ENCODE measurements at places on chromosomes 5 and 9.

DNA sequence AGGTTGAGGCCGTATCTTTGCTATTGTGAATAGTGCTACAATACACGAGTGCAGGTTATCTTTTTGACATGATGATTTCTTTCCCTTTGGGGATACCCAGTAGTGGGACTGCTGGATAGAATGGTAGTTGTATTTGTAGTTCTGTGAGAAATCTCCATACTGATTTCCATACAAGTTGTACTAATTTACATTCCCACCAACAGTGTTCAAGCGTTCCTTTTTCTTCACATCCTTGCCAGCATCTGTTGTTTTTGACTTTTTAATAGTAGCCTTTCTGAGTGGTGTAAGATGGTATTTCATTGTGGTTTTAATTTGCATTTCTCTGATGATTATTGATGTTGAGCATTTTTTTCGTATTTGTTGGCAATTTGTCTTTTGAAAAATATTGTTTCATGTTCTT lies 41.4 kb downstream of the CNOT6 start:
- DNase-seq = no peak

DNA sequence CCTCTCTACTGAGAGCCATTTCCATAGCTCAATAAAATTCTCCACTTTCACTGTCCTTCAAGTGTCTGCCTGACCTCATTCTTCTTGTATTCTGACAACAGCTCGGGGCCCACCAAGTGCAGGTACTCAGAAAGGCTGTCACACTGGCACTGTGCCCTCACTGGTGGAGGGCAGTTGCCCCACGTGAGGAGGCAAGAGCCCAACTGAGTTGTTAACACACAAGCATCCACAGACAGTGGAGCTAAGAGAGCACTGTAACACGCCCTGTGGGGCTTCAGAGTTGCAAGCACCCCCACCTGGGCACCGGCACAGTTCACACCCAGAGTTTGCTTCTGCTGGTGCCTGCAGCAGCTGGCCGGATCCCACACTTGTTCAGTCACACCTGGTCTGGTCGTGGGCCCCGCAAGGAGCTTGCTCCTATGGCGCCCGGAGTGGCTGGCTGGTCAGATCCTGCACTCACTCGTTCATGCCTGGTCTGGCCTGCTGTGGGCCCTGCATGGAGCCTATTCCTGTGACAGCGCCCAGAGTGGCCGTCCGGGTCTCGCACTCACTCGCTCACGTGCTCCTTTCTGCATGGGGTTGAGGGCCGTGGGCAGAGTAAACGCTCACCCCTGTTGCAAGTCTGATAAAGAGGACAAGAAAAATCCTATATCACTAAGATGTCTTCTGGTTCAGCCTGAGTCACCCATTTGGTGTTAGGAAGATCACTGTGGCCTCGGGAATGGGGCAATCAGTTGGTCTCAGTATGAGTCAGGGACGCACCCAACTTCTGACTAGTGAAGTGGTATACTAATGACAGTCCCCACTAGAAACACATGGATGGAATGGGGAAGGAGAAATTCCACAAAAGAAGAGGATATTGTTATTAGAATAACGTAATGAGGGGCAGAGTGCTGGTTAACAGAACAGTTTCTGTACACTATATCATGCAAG lies 87.0 kb upstream of the CCNH start:
- DNase-seq = no peak

GRCh38 chr5:139149477-139150199 lies 48.5 kb downstream of the SIL1 start:
- no peak for DNase-seq

GRCh38 chr9:7976167-7976755 lies 176.7 kb upstream of the DMAC1 start:
- no peak for DNase-seq

DNA sequence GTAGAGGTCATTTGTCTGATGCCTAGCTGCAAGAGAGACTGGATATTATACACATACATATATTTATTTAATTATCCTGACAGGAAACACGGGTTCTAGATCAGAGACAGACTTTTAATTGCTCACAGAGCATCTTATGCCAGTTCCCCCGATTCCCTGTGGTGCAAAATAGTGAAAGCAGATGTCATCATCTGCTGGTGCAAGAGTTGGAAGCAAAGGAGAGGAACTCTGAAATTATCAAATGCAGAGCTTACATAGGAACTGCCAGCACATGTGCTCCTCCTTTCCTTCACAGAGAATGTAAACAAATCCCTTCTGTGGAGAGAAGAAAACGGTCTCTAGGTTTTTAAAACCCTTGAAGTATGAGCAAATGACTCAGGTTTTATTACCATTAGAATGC lies 69.3 kb downstream of the DTWD2 start:
- DNase-seq = no peak

DNA sequence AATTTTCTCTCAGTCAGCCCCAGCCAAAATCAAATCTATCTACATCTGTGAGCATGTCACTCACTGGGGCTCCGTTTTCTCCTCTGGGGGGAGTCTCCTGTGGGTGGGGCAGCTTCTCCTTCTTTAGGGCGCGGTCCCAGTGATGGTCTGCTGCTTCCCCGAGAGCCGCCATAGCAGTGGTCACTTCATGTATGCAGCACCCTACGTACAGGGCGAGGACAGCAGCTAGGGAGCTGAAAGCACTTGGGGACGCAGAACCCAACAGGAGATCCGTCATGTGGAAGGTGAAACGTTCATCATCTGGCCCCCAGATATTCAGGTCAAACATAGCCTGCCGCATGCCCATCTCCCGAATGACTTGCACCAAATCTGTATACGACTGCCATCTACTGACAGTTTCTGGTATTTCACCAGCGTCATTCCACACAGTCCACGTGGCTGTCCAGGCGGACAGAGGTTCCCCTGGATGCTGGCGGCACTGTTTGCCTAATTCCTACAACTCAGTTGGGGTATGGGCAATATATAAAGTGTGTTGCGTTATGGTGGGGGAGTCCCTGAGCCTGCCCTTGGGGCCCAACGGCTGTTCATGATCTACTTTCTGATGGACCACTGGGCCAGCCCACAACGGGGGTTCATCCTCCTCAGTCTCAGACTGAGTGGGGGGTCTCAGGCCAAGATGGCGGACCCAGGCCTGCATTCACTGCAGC lies 795.0 kb downstream of the EFNA5 start:
- DNase-seq = no peak

- DNase-seq = no peak
Observed at GRCh38 chr5:134127376-134127861, 12.9 kb downstream of the TCF7 start.

DNA sequence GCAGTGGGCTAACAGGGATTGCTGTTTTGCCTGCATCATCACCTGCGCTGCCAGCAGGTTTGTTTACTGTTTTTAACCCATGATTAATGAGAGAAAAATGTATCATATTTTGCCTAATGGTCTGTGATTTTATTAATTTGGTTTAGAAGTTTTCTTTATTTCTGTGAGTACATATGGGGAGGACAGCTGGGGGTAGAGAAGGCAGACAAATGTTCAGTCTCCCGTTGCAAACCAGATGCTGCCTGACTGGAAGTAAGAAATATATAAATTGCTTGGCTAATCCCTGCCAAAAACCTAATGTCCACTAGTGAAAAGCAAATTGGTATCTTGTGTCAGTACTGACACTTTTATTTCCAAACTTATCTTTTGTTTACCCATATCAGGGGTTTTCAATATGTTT lies 1766.1 kb upstream of the C9orf72 start:
- no peak for DNase-seq

GRCh38 chr9:121718501-121718900 lies 67.1 kb downstream of the DAB2IP start:
- no peak for DNase-seq

GRCh38 chr5:136506131-136506530 lies 140.8 kb upstream of the TRPC7 start:
- DNase-seq = no peak

DNA sequence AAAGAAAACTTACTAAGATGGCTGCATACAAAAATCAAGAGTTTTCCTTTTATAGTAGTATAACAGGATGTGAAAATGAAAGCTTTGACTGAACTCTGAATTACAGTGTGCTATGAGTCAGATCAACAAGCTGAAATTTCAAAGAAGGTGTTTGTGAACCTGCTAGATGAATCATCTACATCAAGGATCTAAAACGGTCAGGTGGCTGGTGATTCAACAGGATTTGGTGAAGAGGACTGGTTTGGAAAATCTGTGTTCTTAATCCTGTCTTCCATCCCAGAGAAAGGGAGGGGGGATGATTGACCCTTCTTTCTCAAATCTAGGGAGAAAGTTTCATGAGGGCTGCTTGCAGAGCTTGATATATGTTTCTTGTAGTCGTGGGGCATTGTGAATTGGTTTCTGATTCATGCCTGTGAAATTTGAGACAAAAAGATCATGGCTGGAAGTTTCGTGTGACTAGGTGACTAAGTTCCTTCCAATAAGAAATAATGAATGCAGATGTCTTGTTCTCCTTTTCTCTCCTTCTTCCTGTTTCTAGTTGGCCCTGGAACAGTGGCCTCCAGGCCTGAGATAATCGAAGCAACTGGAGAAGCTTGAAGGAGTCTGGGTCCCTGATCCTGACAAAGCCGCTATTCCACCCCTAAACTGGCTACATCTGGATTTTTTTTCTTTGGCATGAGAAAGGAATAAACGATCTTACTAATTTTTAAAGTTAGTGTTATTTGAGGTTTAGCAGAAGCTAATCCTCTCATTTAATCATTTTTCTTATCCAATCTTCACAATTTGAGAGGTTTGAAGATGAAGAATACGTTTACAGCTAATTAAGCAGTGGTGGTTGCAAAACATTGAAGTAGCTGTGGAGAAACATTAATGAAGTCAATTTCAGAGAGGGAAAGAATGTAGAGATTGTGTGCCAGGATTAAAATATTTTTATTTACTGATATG lies 67.2 kb downstream of the MRPS30 start:
- no peak for DNase-seq

DNA sequence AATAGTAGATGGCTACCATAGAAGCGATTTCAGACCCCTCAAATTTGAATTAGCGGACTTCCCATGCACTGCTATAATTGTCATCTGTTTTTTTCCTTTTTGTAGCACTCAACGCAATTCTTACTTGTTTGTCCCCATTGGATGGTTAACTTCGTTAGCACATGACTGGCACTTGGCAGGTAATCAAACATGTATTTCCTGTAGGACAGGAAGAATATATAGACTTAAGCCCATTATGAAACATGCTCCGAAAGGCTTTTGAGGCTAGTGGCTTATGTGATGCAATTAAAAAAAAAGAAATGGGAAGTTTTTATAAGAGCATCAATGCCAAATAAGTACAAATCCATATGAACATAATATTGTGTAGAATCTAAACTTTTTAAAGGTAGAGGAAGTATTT lies 301.2 kb downstream of the PSAT1 start:
- DNase-seq = no peak

DNA sequence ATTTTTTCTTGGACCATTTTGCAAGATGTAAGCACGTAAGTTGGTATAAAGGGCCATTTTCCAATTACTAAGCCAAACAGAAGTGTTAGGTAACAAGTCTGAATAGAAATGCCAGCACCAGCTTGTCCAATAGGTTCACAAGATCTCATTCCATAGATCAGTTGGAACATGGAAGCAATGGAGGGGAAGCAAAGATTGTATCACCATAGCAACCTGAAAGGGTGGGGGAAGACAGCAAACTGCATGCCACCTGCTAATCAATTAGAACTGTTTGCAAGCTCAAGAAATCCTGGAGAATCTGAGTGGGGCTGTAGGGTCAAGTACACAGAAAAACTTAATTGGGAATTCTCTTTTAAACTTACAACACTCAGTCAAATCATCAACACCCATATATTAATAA lies 264.9 kb upstream of the EFNA5 start:
- no peak for DNase-seq

DNA sequence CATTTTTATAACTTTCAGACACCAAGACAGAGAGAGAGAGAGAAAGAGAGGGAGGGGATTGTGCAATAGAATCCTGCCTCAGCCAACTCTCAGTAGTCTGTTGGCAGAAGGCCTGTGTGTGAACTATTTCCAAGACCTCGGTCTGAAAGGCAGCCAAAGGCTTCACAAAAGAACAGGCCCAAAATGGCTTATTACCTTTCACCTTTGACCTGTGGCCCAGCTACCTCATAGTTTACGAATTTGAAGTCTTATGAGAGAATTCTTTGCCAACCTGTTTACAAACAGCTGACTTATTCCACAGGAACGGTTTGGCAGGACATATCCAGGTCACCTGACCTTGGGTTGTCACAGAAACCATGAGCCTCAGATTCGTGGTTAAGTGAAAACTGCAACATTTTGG lies 48.6 kb downstream of the NR2F1-AS1 start:
- no peak for DNase-seq

- DNase-seq = no peak
Observed at GRCh38 chr9:76759732-76760131, 4.5 kb upstream of the PCA3 start.

DNA sequence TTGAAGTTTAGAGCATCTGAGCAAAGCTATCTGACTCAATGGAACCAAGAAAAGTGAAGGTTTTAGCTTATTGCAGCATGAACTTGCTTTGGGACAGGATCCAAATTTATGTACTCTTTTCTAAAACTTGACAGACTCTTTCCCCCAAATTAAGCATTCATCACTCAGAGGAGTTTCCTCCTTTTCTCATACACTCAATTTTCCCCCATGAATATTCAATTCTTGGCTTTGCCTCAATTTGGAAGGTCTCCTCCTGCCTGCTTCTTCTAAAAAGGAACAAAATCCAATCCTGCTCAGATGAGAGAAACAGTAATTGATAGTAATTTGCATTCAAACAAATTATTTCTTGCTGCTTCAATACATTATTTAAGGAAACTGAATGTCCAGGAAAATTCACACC lies 5.0 kb downstream of the ACTL7A start:
- no peak for DNase-seq

GRCh38 chr5:136998854-136999357 lies 500.2 kb downstream of the SPOCK1 start:
- DNase-seq = no peak

DNA sequence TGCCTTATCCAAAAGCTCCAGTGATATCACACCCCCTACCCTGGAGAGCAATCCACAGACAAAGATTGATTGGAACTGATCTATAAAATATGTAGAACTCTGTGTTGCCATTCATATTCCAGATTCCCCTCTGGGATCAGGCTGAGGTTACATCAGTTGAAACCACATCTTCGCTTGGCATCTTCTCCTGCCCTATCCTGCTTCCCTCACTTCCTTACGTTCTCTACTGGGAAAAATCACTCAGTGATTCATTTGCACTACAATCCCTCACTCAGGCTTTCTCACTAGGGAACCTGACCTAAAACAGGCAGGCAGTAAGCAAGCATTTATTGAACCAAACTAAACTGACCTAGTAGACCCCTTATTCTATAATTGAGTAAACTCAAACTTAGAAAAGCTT lies 111.7 kb downstream of the ESM1 start:
- DNase-seq = no peak

DNA sequence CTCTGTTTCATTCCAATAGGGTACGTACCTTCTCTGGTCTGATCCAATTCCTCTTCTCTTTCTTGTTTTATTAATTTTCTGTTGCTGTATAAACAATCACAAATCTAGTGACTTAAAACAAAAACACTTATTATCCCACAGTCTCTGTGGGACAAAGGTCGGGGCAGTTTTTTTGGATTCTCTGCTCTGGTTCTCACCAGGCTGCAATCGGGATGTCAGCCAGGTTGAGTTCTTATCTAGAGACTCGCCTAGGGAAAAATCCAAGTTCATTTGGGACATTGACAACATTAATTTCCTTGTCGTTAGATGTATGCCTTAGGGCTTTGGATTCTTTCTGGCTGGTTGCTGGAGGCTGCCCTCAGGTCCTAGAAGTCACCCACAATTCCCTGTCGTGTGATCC lies 430.5 kb upstream of the RORB start:
- no peak for DNase-seq
